Skeletal muscle tissue (tissue), 5 donors: ENCODE measurements at places on chromosomes 3 and 15. TPM values are rescaled to one million over a fixed set of nuclear protein-coding genes. Genes with fewer than 3 reads are reported as not detected.

The CD200 gene
- total RNA-seq, result 4.2 TPM

The SYNPR gene
- not detected for total RNA-seq

The LMOD3 gene
- total RNA-seq, result 31.8 TPM

The ZNF80 gene
- not detected for total RNA-seq

The BAHD1 gene
- 9.4 TPM for total RNA-seq
